ENCODE measurements at places on chromosomes 4 and X.
A peak's percentile ranks its signal among the peaks of the same experiment; 100 is the strongest.

DNA sequence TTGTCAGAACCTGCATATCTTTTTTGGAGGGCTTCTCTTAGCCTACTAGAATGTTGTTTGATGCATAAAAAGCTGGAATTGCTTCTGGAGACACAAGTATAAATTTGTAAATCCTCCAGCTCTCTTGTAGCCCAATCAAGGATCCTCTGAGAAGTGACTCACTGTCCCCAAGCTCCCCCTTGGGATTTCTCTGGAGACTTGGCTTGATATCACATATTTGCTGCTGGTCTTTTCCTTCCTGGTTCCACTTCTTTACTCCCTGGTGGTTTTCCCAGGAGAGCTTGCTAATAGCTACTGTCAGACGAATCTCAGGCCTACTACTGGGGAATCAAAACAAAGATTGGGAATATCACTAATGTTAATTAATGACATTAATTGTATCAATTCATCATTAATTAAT is 173.1 kb downstream of the STK32B start:
- no peak for DNase-seq

DNA sequence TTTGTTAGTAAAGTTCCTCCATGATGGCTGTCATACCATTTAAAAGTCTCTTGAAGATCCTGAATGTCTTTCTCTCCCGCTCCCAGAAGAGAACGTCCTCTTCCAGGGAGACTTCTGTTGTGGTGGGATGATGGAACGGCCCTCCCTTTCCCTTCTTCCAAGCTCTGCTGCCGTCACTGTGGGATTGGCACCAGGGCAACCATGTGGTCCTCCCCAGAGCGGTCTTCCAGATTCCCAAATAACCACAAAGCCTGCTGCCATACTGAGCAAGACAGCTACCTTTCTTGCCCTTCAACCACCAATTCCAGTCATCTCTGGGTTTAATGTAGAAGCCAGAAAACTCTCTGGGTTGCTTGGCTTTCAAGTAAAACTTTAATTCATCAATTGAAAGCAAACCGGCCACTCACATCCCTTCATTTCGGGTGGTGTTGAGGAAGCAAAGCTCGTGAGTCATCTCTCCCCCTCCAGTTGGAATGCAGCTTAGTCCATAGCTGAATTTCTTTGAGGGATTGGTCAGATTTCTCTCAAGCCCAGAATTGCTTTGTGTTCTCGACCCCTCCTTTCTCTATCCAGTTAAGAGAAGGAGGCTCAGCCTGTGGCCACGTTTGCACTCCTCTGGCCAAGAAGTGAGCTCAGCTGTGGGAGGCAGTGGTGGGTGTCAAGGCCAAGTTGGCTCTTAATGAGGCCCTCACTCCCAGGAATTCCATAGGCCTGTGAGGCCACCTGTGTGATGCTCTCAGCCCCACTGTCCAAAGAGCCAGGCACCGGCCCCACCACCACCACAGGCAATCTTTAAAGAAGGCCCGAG is 36.9 kb downstream of the FHDC1 start:
- DNase-seq: peak; percentile 89

- DNase-seq: no peak
Observed at GRCh38 chrX:149476513-149476912, 28.6 kb downstream of the IDS start.

DNA sequence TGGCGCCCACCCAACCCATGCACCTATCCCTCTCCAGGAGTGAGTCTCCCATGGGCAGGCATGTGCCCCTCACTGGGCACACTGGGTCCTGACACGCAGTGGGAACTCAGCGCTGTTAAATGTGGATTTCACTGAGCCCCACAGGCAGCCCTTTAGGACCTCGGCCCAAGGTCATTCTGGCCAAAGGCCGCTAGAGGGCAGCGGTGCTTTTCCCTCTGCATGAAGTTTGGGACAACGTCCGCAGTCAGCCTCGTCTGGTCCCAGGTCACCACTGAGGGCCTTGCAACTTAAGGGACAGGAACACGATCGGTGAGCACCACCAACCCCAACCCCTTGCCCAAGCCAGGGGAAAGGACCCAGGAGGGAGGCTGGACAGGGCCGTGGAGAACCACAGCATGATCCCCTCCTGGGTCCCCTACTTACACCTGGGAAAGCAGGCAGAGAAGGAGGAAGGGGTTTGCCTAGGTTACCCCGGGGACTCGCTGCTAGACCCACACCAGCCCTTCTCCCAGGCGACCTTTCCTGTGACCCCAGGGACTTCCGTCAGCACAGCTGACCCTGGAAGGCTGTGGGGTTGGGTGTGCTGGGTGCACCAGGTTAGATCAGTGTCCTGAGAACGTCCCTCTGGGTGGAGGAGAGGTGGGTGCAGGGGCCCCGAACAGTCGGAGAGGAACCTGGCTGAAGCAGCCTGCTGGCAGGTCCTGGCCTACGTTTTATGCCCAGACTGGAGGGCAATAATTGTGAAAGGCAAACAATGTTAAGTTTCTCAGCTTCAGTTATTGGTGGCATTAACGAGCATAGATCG is 24.0 kb downstream of the CYTL1 start:
- DNase-seq: peak; percentile 90

GRCh38 chrX:69104756-69105434 is 60.4 kb downstream of the PJA1 start:
- no peak for DNase-seq

DNA sequence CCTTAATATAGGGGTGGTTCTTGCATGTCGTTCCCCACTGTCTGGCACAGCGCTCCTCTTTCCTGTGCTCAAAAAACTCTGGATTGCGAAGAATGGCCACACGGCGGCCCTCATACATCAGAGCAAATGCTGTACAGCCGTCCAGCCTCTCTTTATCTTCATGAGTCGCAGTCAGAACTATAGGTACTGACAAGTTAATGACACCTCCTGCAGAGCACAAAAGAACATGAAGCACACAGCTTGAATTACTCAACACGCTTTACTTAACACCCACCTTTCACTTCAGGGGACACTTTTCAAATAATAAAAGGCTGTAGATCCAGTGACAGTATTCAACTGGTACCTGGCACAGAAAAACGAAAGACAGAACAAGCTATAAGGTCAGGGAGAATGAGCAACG is 65.3 kb downstream of the PAPSS1 start:
- DNase-seq: no peak

GRCh38 chr4:102579794-102580462 is 78.8 kb downstream of the NFKB1 start:
- no peak for DNase-seq

DNA sequence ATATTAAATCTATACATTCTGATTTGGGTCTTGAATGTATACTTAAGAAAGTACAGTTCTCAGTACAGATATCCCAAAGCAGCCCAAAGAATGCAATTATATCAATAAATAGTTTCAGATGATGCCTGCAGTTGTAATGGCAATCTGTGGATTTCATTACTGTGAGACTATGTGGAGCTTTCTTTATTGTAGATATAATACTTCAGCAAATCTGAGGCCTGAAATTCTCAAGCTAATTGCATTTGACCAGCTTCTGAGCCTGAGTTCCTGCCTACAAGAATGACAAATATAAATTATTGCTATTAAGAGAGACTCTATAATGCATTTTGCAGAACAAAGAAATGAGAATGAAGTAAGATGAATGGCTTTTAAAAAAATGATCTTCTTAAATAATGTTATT is 320.3 kb downstream of the DKK2 start:
- DNase-seq: no peak

- no peak for DNase-seq
Observed at GRCh38 chr4:54213001-54213400, 16.1 kb upstream of the PDGFRA start.

DNA sequence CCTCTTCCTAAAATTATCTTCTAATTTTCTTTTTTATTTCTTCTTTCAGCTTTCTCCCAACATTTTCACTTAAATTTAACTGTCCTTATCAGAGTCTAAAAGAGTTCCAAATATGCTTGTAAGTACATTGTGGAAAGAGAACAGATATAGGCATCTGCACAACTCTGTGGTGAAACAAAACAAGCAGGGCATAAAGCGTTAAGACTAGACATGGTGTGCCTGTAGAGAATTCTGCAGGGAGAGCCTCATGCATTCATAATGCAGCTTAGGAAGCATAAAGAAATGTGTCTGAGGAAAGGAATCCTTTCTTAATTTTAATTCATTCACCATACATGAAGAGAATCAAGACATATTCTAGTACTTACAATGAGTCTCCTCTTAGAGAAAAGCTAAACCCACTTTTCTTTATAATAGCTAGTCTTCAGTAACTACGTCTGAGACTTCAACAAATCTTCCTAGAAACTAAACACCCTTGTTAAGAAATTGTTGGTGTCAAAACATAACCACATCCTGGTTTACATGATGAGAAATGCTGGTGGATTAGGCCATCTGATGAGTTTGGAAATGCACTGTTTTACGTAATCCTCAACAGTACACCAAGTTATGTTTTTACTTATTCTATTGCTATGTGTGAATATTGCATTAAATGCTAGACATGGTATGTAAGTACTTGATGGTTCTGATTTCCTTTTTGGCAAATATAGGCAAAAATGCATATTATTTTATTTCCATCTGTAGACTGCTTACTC is 307.8 kb upstream of the GIMD1 start:
- DNase-seq: peak; percentile 61

DNA sequence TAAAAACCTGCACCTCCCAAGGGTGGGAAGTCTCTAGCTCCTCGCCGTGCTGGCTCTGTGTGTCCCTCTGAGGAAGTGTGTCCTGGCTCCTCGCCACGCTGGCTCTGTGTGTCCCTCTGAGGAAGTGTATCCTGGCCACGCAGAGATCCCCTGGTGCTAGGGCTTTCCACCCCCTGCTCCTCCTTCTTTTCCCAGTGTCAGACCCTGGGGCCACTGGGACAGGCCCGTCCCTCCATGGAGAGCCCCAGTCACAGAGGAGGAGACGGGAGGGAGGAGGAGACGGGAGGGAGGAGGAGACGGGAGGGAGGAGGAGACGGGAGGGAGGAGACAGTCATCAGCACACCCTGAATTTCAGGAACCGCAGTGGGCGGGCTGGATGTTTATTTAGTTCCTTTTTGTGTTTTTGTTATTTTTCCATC is 53.8 kb upstream of the HGFAC start:
- DNase-seq: peak; percentile 69

DNA sequence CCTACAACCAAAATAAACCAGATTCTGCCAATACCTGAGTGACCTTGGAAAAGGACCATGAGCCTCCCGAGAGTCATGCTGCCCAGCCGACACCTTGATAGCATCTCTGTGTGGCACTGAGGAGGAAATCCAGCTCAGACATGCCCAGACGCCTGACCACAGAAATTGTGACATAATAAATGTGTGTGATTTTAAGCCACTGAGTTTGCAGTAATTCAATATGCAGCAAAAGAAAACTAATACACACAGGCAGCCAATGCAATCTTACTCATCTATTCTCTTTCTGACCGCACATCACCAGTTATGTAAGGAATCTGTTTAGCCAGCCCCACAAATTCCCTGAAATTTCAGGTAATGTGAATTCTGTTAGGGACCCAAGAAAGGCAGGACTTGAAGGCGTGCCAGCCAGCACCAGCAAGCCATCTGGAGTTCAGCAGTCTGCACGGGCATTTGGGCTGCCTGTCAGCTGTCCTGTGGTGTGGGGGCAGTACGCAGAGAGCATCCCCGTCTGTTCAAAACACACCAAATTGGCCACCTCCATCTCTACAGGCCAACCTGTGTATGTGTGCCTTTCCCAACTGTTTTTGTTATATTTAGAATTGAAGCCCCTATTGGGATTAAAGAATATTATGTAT is 176.4 kb downstream of the NLGN4X start:
- no peak for DNase-seq

GRCh38 chrX:19121466-19121865 is 802 bp downstream of the ADGRG2 start:
- no peak for DNase-seq

DNA sequence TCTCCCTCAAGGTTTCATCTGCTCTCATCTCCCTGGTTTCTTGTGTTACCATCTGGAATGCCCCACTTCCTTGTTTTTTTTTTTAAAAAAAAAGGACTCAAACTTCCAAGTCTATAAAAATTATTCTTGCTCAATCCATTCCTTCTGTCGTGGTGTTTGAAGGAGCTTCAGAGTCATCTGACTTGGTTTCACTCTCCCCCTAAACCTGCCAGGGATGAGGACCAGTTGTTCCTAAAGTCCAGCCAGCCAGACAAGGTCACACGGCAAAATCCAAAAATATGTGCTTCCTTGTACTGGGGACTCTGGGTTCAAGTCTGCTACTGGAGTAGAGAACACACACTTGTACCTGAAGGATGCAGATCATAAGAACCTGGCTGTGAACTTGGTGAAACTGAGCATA is 84.5 kb upstream of the GPM6B start:
- DNase-seq: no peak

All from adipocyte (in vitro differentiated cells).